ENCODE measurements at places on chromosomes 3 and 15.

DNA sequence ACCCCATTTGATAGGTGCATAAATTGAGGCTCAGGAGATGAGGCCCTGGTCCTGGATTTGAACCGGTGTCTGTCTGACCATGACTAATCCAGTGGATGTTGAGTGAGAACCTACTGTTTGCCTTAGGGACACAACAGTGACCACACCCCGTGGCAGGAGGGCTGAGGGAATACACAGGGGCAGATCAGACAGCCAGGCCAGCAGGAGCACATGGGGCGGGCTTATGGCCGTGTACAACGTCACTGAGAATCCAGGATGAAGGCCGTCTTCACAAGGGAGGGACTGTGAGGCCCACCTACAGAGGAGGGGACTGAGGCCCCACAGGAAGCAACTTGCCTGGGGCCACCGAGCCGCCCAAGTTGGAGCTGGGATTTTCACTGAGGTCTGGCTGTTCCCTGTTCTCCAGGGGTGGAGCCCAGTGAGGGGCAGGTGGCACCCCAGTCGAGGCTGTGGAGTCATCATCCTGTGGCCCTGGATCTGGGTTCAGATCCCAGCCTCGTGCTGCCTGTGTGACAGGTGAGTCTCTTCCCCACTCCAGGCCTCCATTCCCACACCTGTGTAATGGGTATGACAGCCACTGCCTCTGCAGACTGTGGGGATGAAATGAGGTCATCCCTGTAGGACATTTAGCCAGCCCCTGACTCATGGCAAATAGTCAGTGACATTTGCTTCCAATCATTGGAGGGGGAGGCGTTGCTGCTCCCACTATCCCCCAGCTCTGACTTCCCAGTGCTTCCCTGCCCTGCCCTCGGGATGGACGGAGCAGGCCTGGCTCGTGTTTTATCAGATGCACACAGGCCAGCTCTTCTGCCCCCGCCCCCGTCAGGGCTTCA is 6.3 kb upstream of the PLXND1 start:
- DNase-seq, result no peak

GRCh38 chr3:137103739-137104138 is 146.0 kb downstream of the IL20RB start:
- DNase-seq, result no peak

GRCh38 chr15:68587769-68588385 is 9.1 kb downstream of the CORO2B start:
- DNase-seq, result no peak

- no peak for DNase-seq
These were observed 49.1 kb upstream of the LIMD1 start for GRCh38 chr3:45545476-45545875.

- no peak for DNase-seq
These were observed 248.3 kb downstream of the SLCO3A1 start for GRCh38 chr15:92101708-92102394.

- no peak for DNase-seq
These were observed 832 bp downstream of the TGFBR2 start for GRCh38 chr3:30607032-30607833.

DNA sequence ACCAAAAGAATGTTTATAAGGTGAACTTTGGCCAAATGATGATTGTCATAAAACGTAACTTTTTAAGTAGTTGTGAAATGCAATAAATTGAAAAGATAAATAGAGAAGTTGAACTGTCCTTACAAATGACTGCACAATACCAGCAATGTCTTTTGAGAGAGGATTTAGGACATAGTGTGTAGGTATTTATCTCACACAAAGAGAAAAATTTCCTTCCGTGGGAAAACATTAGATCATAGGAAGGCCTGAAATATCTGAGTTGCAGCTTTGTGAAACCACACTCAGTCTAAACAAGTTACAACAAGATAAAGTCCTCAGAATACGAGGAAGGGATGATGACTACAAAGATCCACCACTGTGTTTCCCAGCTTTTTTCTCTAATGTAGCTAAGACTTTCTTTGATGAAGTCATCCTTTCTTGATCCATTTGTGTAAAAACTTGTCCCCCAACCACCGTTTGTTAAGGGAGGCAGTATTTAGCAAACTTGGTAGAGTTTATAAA is 16.0 kb downstream of the ROBO2 start:
- DNase-seq, result peak; percentile 39

GRCh38 chr15:80259942-80260510 is 8.0 kb upstream of the CTXND1 start:
- no peak for DNase-seq

DNA sequence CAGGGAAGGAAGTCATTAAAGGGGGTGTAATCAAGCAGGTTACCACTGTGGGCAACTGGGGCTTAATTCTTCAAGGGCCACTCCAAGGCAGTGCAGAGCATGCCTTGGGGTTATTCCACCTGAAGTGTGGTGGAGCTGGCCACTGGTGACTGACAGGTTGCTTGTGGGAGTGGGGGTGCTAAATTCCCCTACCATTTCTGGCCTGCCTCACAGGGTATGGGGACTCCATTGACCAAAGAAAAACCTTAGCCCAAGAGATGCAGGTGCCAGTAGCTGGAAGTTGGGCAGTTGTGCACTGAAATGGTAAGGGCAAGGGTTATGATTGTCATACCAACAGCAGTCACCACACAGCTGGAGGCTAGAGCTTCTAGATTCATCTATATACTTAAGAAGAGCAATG is 93.4 kb downstream of the ZNF621 start:
- no peak for DNase-seq

DNA sequence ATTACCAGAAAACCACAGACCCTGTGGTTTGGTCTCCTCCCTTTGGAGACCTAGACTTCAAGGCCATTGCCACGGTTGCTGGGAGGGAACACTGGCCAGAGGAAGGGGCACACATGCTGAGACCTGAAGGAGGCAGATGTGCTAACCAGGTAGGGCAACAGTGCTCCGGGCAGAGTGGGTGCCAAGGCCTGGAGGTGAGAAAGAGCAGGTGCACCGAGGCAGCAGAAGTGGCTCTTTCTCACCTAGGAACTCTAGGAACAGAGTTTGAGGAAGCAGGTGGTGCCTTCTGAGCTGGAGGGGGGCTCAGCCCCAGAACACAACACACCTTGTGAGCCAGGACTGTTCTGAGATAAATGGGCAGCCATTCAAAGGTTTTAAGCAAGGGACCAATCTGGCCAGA is 106.1 kb downstream of the MEGF11 start:
- no peak for DNase-seq

DNA sequence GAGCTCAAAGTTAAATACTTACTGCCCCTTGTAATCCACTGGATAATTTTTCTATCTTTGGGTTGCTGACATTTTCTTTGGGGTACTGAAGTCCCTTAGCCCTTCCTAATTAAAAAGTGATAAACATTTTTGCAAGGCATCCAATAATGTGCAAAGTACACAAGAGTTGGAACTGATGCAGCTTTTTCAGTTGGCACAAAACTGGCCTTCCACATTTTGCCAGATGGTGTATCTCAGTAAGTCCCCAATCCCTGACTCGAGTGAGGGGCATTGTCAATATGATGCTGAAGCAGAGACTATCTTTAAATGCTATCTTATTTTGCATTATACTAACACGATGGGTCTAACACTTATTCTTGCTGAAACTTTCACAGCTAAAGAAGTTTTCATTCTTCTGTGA is 27.8 kb downstream of the FHIT start:
- no peak for DNase-seq

GRCh38 chr3:166527325-166527724 is 690.1 kb upstream of the BCHE start:
- DNase-seq, result peak; percentile 11

- DNase-seq, result no peak
These were observed 135.0 kb upstream of the CTDSPL start for GRCh38 chr3:37726525-37727290.

DNA sequence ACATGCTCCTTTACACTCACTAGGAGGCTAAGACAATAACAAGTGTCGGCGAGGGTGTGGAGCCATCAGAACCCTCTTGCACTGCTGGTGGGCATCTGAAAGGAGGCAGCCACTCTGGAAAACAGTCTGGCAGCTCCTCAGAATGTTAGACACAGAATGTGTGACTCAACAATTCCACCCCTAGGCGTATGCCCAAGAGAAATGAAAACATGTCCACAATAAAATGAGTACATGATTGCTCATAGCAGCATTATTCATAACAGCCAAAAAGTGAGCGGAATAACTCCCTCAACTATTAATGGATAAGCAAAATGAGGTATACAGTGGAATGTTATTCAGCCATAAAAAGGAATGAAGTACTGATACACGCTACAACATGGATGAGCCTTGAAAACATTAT is 57.8 kb downstream of the WNT7A start:
- DNase-seq, result no peak

GRCh38 chr15:85980946-85981345 is 98.7 kb upstream of the AGBL1 start:
- DNase-seq, result no peak

GRCh38 chr3:124243177-124243859 is 251.4 kb upstream of the ROPN1 start:
- no peak for DNase-seq

- DNase-seq, result no peak
These were observed 229.5 kb downstream of the SOX2 start for GRCh38 chr3:181941250-181941649.

- no peak for DNase-seq
These were observed 62.2 kb downstream of the ABHD5 start for GRCh38 chr3:43752905-43753304.

DNA sequence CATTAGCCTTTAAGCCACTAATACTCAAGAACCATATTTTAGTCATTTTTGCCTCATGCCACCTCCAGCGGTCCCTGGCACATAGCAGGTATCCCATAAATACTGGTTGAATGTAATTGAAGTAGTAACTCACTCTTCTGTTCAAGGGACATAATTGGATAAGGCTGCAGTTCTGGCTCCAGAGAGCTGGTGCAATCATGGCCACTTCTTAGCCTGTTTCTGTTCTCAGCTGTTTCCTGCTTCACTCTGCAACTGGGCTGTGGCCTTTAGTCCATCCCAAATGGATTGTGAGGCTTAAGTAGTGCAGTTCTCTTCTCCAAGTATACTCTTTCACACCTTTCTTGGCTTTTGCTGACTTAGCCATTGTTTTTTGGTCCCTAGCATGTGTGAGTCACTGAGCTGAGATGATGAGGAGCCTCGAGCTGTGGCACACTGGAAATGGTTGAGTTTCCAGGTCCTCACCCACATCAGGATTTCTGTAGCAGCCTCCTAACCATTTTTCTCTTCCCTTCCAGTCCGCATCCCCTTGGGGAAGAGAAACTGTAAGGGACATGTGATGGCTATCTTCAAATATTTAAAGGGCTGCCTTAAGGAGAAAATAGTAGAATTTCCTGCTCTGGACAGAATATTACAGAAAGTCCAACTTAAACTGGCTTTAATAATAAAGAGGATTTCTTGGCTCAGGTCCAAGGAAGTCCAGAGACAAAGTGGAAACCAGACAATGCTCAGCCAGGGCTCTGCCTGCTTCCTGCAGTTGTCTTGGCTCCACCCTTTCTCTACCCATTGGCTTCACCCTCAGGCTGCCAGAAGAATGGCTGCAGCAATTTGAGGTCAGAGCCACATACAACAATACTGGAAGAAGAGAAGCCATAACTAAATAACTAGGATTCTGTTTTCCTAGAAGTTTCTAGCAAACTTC is 305.4 kb upstream of the ROPN1 start:
- DNase-seq, result no peak

Data from amniotic epithelial cell (primary cell).